ENCODE measurements at places on chromosomes 3 and 15.

DNA sequence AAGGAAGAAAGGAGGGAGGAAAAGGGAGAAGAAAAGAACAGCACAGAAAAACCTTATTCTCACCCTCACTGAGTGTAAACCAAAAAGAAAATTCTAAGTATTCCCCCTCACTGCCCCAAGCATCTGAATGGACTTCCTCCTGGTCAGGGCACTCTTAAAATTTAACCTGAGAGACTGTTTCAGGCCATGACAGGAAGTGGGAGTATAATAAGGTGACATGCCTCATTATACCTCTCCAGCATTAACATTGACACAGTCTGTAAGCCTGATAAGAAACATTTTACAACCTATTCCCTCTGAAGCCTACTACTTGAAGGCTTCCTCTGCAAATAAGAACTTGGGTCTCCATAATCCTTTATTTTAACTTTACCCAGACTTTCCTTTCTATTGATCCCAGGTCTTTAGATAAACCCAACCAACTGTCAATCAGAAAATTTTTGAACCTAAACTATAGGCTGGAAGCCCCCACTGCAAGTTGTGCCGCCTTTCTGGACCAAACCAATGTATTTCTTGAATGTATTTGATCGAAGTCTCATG is 41.7 kb downstream of the SLCO2A1 start:
- DNase-seq = no peak

- DNase-seq = no peak
Measured at GRCh38 chr3:37320276-37320675, 145.9 kb upstream of the LRRFIP2 start.

GRCh38 chr3:2931265-2931664 is 178.9 kb downstream of the IL5RA start:
- no peak for DNase-seq

DNA sequence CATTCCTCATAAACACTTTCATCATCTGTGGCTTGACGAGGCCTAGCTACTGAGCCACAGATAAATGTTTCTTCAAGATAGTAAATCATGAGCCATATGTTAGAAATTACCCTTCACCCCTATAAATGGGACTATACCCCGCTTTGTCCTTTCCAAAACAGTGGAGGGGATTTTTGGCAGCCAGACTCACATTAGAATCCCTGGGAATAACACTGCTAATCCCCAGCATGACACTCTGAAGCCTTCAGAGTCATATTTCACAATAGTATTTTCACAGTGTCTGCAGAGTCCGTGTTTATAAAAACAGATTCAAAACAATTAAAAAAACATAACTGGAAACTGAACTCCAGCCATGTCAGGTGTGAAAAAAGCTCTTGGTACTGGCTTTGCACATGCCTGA is 271.6 kb downstream of the ERC2 start:
- no peak for DNase-seq
